ENCODE measurements at places on chromosomes 1 and 21.

DNA sequence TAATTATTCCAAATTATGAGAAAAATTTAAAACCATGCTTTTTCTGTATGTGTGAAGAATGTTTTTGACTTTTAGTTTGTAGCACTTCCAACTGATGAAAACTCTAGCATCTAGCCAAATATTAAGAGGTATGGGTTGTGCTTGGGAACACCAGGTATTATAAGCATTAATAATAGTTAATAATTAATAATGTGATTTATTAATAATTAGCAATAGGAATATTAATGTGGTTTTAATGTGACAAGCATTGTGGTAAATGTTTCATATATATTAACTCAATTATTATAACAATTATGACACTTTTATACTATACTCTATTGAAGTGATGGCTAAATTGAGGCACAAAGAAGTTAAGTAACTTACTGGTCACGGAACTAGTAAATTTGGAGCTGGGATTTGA lies 7.9 kb downstream of the SLC30A7 start:
- DNase-seq, result no peak

- DNase-seq, result peak; percentile 45
Measured at GRCh38 chr1:229342656-229343569, at the start of gene CCSAP. CCSAP (minus strand) TSS chr1:229343047; CDS start chr1:229342465, 582 bp downstream.

GRCh38 chr1:156164125-156164831 lies 10.9 kb downstream of the SEMA4A start:
- DNase-seq, result no peak

GRCh38 chr21:45852886-45853400 lies 128.6 kb upstream of the COL6A1 start:
- DNase-seq, result no peak

- no peak for DNase-seq
Measured at GRCh38 chr1:21264898-21265297, 25.4 kb downstream of the ECE1 start.

DNA sequence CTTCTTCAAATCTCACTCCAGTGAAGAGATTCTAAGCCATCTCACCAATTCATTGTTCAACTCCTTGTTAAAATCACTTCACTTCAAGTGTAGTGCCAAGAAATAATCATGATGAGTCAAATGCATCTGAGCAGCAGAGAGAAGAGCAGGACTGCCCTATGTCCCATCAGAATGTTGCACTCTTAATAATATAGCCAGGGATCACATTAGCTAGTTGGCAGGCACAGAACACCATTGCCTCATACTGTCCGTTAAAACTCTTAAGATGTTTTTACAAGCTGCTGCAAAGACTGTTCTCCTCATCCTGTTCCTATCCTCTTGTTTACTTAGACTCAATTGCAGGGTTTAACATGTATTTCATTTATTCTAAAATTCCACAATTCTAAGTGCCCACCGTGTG lies 432.9 kb downstream of the PLPP3 start:
- DNase-seq, result no peak

DNA sequence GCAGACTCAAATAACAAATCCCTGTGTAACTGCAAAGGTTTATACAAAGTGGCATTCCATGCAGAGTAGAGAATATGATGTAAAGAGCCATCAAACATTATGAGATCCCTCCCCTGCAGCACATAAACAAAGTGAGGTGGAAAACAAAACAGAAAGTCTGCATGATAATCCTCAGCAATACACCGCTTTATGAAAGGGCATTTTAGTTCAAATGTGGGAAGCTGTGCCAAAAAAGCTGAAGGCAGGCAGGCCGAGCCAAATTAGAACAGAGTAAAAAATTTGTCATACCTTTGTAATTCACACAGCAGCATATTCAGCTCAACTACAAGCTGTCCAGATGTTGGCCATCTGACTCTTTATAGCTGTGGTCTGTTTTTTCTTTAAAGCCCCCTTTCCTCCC lies 113.5 kb downstream of the LHX9 start:
- DNase-seq, result no peak

GRCh38 chr1:11617314-11617713 lies 36.9 kb downstream of the FBXO2 start:
- DNase-seq, result no peak

GRCh38 chr1:168421399-168422004 lies 122.3 kb downstream of the XCL2 start:
- DNase-seq, result peak; percentile 24

DNA sequence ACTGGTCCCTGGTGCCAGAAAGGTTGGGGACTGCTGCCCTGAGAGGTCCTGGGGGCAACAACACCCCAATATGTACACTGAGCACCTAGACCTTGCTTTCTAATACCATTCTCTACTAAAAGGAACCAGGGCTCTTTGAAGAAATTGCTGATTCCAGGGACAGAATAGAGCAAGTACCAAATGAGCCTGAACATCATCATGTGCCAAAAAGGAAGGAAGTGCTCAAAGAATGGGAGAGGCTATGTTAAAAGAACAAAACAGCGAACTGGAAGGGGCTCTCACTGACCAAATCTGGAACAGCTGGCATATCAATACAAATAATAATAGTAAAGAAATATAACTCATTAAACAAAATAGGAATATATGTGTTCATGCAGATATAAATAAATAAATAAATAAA lies 50.8 kb downstream of the PIK3R3 start:
- no peak for DNase-seq

GRCh38 chr1:30708361-30708728 lies 15.0 kb downstream of the MATN1 start:
- no peak for DNase-seq

DNA sequence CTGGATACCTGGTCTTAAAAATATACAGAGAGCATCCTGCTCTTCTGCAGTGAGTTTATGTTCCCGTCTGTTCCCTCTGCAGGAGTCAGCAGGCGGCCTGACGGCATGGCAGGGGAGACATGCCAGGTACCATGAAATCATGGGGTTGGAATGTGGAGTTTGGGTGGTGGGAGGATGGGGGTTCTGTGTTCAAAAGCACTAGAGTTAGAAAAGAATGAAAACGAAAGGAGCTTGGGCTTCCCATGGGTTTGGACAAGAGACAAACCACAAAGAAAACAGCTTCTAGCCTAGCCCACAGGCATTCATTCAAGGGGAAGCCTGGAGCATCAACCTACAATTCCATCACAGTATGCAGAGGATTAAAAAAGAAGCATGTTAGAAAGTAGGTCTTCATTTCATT lies 59.9 kb downstream of the WARS2 start:
- DNase-seq, result no peak

GRCh38 chr21:40671716-40672115 lies 175.2 kb downstream of the DSCAM start:
- no peak for DNase-seq

DNA sequence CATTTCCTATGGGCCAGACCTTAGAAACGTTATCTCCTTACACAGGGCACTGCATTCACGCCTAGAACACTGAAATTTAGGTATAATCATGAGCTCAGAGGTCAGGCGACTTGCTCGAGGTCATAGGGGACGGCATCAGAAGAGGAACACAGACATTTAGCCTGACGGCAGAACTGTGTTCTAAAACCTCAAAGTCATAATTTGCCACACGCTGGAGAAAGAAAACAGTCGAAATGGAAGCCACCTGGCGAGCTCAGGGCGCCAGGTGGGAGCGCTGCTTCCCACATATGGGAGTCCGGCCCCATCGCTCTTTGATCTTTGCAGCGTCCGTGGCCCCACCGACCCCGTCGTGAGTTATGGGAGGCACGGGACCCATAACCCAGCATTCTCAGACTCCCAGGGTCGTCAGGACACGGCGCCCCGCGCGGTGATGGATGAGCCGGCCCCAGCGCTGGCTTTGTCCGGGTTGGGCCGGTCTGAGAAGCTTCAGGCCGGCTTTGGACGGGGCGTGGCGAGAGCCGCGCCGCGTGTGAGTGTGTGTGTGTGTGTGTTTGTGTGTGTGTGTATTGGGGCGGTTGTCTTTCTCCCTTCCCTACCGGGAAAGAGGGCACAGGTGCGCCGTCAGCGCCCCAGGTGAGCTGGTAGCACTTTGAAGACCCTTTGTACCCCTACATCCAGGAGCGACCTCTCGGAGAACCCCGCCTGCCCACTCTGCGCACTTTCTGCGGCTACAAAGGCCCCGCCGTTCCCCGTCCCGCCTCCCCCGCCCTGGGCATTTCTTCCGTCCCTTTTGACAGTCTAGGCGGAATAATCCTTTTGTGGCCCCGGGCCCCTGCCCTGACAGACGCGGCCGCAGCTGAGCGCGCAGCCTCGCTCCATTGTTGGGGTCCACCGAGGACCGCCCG lies 861 bp upstream of the DRAXIN start:
- DNase-seq, result no peak

DNA sequence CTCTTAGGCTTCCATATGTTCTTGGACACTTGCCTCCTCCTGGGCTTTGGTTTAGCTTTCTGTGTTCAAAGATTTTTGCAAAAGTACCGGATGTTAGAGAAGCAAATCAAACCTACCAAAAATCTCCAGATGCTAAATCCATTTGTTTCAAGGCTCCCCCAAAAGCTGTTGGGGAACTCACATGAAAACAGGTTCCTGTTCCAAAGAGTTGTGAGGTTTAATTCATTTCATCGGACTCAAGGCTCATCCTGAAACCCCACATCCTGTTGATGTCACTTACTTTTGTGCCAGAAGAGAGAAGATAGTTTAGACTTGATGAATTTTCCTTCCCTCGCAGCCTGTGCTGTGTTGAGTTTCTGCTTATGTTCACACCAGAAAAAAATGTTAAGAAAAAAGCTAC lies 41.7 kb upstream of the RXRG start:
- DNase-seq, result no peak

GRCh38 chr1:111515291-111516004 lies 12.0 kb upstream of the ADORA3 start:
- DNase-seq, result no peak

DNA sequence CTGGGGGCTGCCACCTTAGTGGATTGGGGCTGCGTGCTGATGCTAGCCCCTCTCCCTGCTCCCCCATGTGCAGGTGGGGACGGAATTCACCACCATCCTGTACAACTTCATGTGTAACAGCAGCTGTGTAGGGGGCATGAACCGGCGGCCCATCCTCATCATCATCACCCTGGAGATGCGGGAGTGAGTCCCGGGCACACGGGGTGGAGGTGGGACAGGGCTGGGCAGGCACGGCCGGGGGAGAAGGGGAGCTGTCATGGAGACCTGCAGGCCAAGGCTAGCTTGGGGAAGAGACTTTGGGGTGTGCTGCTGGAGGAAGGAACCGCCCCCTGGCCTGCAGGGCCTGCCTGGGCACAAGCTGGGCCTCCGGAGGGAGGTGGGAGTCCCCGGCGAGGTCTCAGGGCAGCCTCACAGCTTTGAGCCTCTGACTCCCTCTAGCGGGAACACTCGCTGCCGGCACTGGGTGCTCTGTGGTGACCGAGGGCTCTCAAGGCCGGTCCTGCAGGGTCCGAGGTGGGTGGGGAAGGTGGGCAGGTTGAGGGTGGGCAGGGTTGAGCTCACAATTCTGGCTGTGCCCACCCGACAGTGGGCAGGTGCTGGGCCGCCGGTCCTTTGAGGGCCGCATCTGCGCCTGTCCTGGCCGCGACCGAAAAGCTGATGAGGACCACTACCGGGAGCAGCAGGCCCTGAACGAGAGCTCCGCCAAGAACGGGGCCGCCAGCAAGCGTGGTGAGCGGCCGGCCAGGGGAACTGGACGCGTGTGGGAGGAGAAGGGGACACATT lies 25.0 kb upstream of the CCDC27 start:
- no peak for DNase-seq

DNA sequence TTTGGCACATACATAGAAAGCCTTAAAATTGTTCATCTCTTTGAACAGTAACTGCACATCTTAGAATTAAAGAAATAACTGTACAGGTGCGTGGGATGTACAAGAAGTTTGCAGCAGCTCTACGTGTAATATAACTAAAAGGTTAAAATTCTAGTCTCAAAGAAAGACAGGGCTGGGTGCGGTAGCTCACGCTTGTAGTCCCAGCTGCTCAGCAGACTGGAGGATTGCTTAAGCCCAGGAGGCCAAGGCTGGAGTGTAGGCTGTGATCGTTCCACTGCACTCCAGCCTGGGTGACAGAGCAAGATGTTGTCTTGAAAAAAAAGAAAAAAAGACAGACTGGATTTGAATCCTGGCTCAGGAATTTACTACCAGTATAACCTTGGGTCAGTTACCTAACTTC lies 13.4 kb downstream of the PARP1 start:
- DNase-seq, result no peak

- DNase-seq, result no peak
Measured at GRCh38 chr1:38353956-38354355, 307.4 kb upstream of the POU3F1 start.

GRCh38 chr1:177600321-177600720 lies 369.5 kb downstream of the SEC16B start:
- DNase-seq, result no peak

GRCh38 chr1:232951180-232951579 lies 769 bp downstream of the NTPCR start:
- DNase-seq, result no peak

DNA sequence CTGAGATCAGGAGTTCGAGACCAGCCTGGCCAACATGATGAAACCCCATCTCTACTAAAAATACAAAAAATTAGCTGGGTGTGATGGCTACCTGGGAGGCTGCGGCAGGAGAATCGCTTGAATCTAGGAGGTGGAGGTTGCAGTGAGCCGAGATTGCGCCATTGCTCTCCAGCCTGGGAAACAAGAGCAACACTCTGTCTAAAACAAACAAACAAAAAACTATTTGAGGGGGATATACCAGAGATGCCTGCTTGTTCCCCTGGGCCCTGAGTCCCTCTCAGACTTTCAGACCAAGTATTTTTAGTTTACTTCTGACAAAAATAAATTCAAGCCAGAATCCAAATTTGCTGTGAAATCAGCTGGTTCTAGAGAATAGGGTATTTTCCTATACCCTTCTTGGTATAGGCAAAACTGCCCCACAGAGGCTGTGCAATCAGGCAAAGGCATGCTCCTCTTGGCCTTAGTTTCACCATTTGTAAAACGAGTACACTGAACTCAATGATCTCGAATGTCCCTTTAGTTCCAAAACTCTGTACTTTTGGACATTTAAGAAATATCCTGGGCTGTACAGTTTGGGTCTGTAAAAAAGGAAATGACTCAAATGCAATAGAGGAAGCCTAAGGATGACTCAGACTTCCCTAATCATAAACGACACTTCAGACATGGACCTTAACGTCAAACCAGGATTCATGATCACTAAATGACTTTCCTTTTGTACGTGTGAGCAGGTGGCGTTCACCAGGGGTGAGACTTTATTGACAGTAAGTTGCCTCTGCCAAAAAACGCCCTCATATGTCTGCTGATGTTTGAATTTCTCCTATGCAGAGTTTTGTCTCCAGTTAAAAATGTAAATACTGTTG lies 16.1 kb downstream of the ENSA start:
- DNase-seq, result peak; percentile 58

DNA sequence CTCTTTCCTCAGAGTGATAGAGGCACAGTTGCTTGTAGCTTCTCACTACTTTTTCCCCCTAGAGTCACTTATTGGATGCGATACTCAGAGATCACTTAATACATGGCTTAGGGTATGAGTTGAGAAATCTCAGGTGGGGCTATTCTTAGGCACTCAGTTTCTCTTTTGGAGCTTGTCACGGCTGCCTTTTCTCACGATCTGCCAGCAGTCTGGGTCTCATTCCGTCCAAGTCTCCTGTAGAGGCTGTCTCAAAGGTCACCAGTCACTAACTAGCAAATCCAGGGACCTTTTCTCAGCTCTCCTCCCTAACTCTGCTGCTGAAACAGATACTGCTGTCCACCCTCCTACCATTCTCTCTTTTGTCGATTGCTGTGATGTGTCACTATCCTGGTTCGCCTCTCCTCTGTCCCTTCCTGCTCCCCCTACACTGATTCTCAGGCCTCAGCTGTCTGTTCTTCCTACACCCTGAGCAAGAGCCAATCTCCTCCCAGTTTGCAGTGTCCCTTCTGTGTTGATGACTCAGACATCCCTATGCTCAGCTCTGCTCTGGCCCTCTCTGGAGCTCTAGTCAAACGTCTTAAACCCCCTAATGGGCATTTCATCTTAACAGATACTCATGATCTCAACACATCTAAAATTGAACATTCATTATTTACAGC lies 12.4 kb downstream of the ATP1A2 start:
- no peak for DNase-seq

GRCh38 chr1:231124746-231125145 lies 37.1 kb upstream of the TRIM67 start:
- DNase-seq, result no peak
